ENCODE measurements at places on chromosomes 6 and 20. TPM values are rescaled to one million over a fixed set of nuclear protein-coding genes. Genes with fewer than 3 reads are reported as not detected.

The C6orf118 gene
- not detected for total RNA-seq

The GNMT gene
- total RNA-seq: 0.38 TPM

The QRSL1 gene
- 20.8 TPM for total RNA-seq

The NINL gene
- 2.3 TPM for total RNA-seq

The LY6G6F gene
- not detected for total RNA-seq

The AVP gene
- total RNA-seq: not detected

The TBCC gene
- total RNA-seq: 16.0 TPM

The SYCP2 gene
- 2.6 TPM for total RNA-seq

The SLC22A16 gene
- total RNA-seq: not detected

The ZNF334 gene
- 4.2 TPM for total RNA-seq

The WFDC12 gene
- not detected for total RNA-seq

The PRDM13 gene
- not detected for total RNA-seq

The KCNB1 gene
- total RNA-seq: not detected

The PPP1R14C gene
- 0.65 TPM for total RNA-seq

The TNNC2 gene
- total RNA-seq: not detected

The FAM209B gene
- total RNA-seq: not detected

The DDX43 gene
- total RNA-seq: 0.31 TPM

The VSTM2L gene
- total RNA-seq: not detected

The SAMD5 gene
- not detected for total RNA-seq

The PLCG1 gene
- total RNA-seq: 259 TPM

The NKX2-4 gene
- not detected for total RNA-seq

The SLC32A1 gene
- total RNA-seq: not detected

The PNLDC1 gene
- total RNA-seq: 0.54 TPM

The UBD gene
- total RNA-seq: 0.50 TPM

The CST5 gene
- not detected for total RNA-seq

The PDE10A gene
- total RNA-seq: not detected

The BTN1A1 gene
- total RNA-seq: 0.11 TPM

The PGC gene
- not detected for total RNA-seq

The SIRPD gene
- not detected for total RNA-seq

The PRR18 gene
- total RNA-seq: 0.23 TPM

The SMPDL3A gene
- 0.14 TPM for total RNA-seq
